ENCODE measurements at places on chromosomes 1 and 21. TPM values are rescaled to one million over a fixed set of nuclear protein-coding genes. Genes with fewer than 3 reads are reported as not detected.

DNA sequence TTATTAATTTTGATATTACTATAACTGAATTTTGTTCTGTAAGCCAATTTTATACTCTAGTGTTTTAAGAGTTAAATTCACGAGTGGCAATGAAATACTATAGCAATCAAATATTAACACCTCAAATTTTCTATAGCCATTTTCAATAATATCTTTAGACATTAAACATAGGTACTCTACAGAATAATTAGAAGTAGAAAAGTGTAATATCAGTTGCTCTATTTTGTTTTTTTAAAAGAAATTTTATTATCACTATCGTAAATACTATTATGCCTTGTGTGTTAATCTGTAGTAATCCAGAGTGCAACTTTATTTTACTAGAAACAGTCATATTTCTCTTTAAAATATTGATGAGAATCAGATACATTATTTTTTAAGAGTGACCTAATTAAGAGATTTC, 691.2 kb downstream of the USP25 start:
- H3K36me3 ChIP-seq, result no peaks in the 10 kb centered on the region
- DNase-seq, result no peak
- H3K4me1 ChIP-seq, result no peaks in the 10 kb centered on the region
- no peaks in the 10 kb centered on the region for H3K27me3 ChIP-seq
- no peak overlapping the region for H3K4me3 ChIP-seq
- no peak overlapping the region for H3K27ac ChIP-seq

GRCh38 chr1:204880906-204881305, 10.2 kb downstream of the NFASC start:
- peaks cover 13% of the 10 kb centered on the region for H3K4me1 ChIP-seq
- H3K27me3 ChIP-seq, result no peaks in the 10 kb centered on the region
- no peaks in the 10 kb centered on the region for H3K36me3 ChIP-seq
- H3K4me3 ChIP-seq, result no peak overlapping the region
- H3K27ac ChIP-seq, result no peak overlapping the region

DNA sequence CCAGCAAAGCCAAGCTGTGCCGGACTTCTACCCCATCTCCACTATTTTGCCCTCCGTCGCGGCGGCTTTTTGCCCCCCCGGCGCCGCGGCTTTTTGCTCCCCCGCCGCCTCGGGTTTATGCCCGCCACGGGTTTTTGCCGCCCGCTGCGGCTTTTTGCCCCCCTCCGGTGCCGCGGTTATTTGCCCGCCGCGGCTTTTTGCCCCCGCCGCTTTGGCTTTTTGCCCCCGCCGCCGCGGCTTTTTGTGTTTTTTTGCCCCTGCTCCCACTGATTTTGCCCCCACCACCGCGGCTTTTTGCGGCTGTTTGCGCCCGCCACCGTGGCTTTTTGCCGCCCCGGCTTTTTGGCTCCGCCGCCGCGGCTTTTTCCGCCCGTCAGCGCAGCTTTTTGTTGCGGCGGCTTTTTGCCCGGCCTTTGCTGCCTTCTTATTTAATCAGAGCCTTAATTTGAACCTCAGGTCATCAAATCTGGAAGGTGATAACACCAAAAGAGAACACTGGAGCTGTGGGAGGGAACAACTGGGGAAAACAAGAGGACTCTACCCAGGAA, 106.0 kb downstream of the TPTE start:
- H3K36me3 ChIP-seq, result no peaks in the 10 kb centered on the region
- no peak for DNase-seq

GRCh38 chr1:182622901-182623528, 18.8 kb upstream of the RGS16 start:
- H3K27me3 ChIP-seq, result no peaks in the 10 kb centered on the region
- peaks cover 14% of the 10 kb centered on the region for H3K4me1 ChIP-seq
- DNase-seq, result no peak

DNA sequence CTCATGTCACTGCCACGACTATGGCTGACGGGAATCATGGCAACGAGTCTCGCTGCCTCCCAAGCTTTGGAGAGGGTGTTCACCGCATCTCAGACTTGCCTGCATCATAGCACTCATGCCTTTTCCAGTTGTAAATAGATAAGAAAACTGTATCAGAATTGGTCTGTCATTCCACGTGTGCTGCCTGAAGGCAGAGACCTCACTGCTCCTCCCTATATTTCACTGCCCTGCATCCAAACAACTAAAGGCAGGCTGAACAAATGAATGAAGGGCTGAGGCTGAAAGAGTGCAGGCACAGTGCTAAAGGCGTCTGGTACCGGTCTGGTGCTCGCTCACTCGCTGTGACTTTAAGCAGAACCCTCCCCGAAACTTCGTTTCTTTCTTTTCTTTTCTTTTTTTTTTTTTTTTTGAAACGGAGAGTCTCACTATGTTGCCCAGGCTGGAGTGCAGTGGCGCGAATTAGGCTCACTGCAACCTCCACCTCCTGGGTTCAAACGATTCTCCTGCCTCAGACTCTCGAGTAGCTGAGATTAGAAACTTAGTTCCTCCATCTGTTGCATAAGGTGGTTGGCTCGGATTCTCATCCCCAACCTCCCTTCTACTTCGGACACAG, 542 bp downstream of the EIF2B3 start:
- H3K4me1 ChIP-seq, result peaks cover 7% of the 10 kb centered on the region
- H3K4me3 ChIP-seq, result peak overlapping the region; percentile 83
- peak overlapping the region; percentile 12 for H3K27ac ChIP-seq
- peak; percentile 55 for DNase-seq
- H3K27me3 ChIP-seq, result no peaks in the 10 kb centered on the region
- peaks cover 6% of the 10 kb centered on the region for H3K36me3 ChIP-seq

DNA sequence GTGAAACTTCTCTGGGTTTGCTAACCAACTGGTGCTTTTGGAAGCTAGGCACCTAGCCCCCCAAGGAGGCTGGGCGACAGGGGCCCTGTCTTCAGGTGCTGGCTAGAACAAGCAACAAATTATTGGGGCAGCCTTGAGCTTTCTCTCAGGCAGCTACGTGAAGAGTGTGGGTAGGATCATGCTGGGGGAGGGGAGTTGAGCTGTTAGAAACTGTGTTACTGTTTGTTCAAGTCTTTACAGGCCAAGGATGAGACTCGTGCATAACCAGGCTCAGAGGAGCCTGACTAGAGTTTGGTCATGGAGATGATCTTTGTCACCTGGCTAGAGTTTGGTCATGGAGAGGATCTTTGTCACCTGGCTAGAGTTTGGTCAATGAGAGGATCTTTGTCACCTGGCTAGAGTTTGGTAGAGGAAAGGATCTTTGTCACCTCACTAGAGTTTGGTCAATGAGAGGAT, 12.6 kb upstream of the SCCPDH start:
- no peak overlapping the region for H3K27ac ChIP-seq
- H3K4me3 ChIP-seq, result no peak overlapping the region
- H3K36me3 ChIP-seq, result no peaks in the 10 kb centered on the region
- H3K27me3 ChIP-seq, result peaks cover 4% of the 10 kb centered on the region
- DNase-seq, result no peak
- peaks cover 8% of the 10 kb centered on the region for H3K4me1 ChIP-seq

DNA sequence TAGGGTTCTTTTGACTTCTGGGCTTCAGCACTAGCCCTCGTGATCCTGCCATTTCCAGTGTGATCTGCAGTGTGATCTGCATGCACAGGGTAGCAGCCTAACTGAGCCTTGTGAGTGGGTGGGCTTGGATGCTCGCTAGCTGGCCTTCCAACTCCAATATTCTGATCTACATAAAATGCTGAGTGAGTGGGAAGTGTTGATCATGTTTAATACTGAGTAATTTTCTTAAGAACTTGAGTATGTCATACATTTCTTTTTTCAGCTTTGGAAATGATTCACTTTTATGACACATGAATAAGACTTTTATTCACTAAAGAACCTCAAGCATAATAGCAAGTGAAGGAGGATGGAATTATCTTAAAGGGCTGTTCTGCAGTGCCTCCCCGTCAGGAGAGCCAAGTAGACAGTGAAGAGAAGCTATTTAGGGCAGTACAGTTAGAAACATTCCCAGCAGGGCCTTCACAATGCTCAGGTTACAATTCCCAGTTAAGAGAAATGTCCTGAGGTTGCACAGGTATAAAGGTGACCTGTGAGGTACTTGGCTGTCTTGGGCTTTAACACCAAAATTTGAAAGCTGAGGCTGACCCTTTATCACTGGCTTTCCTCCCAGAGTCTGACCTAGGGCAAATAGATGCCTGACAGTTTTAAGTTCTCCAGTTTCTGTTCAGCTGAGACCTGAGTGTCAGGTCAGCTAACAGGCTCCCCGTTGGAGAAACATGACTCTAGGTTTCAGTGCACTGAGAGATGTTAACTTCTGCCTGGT, 29.1 kb upstream of the LRRC8C start:
- peak overlapping the region; percentile 16 for H3K27ac ChIP-seq
- no peak overlapping the region for H3K4me3 ChIP-seq
- peak; percentile 77 for DNase-seq
- H3K36me3 ChIP-seq, result no peaks in the 10 kb centered on the region
- H3K27me3 ChIP-seq, result no peaks in the 10 kb centered on the region

DNA sequence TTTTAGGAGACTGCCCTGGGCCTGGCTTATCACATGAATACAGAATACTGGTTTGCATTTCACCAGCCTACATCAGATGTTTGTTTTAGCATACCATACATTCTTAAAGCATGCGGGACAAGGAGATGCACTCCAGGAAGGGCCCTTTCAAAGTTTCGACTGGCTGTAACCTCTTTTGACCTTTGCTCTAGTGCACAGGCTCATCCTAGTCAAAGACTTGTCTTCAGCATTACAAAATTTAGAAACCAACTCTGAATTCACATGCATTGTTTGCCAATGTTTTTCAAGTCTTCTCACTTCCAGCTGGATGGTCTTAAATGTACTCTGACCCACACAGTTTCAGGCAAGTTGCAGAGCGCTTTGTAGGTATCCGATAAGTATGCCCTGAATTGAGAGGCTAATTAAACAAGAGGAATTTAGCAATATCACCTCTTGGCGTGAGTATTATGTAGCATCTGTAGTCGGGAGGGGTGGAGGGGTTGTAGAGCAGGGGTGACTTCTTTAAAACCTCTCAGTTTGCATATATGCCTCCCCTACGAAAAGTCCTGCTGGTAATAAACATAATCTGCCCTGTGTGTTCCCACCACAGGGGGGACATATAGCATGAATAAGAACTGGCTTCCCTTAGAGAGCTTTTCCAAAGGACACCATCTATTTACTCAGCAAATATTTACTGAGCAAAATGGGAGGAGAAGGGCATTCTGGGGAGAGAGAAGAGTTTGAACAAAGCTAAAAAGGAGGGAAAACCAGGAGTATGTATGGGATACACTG, 24.4 kb upstream of the AHCYL1 start:
- peaks cover 22% of the 10 kb centered on the region for H3K4me1 ChIP-seq
- H3K27ac ChIP-seq, result peak overlapping the region; percentile 70
- H3K36me3 ChIP-seq, result no peaks in the 10 kb centered on the region
- no peaks in the 10 kb centered on the region for H3K27me3 ChIP-seq
- 0 out of 2 replicates have a peak overlapping the region, but pooled peaks have one; percentile 8 for H3K4me3 ChIP-seq

DNA sequence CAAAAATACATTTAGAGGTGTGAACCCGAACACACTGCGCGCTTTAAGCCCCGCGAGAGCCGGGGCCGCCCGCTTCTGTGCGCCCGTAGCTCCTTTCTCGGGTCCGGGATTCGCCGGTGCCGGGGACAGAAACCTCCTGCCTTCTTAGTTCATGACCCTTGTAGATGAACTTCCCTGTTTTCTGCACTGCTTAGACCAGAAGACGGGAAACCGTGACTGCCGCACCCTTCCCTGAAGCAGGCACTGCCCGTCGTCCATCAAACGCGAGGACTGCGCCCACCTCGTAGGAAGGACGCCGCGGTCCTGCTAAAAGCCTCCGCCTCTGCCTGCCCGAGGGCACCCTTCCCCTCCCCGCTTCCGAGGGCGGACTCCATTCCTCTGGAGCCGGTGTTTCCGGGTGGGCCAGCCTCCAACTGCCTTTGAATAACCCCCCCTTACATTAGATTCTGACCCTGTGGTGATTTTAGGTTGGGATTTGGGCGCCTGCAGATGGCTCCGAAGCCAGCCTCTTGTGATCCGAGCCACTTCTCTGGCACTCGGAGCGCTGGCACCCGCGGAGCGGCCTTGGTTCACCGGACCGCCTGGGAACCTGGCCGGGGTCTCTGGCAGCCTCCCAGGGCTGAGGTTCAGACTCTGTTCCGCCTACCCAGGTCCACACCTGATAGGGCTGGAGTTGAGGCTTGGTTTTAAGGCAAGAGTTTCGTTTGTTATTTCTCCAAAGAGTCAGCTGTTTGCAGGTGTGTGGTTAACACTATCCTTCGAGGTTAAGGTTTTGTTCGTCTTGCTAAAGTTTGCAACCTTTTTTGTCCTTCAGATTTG, 1.2 kb upstream of the PTTG1IP start:
- H3K27me3 ChIP-seq, result no peaks in the 10 kb centered on the region
- peak overlapping the region; percentile 54 for H3K27ac ChIP-seq
- peaks cover 25% of the 10 kb centered on the region for H3K4me1 ChIP-seq
- peak; percentile 55 for DNase-seq
- no peaks in the 10 kb centered on the region for H3K36me3 ChIP-seq

DNA sequence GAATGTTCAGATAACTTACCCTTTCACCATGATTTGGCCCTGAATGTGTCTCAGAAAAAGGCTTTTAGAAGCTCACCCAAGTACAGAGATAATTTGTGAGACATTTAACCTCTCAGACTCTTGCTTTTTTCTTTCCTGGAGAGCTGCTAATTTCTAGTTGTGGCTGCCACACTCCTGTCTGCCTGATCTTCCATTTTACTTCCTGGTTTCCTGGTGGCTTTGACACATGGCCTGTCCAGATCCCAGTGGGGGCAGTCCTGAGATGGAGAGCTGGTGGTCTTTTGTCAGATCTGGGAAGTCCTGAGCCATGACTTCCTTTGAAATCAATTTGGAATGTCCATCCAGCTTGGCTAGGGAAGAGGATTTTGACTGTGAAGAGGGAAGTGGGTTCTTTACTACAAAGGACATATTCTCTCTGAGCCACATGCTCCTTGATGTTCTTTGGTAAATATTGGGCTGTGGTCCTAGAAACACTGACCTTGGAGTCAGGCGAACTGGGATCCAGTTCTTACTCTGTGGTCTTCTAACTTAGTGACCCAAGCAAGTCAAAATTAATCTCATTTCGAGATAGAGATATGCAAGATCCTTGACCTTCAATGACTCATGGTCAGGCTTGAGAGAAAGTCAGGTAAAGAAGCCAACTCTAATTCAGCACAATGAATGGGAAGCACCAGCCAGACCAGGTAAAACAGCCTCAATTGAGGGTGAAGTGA, 78.0 kb upstream of the HSD17B7 start:
- DNase-seq, result no peak
- H3K27me3 ChIP-seq, result no peaks in the 10 kb centered on the region
- H3K36me3 ChIP-seq, result peaks cover 8% of the 10 kb centered on the region

DNA sequence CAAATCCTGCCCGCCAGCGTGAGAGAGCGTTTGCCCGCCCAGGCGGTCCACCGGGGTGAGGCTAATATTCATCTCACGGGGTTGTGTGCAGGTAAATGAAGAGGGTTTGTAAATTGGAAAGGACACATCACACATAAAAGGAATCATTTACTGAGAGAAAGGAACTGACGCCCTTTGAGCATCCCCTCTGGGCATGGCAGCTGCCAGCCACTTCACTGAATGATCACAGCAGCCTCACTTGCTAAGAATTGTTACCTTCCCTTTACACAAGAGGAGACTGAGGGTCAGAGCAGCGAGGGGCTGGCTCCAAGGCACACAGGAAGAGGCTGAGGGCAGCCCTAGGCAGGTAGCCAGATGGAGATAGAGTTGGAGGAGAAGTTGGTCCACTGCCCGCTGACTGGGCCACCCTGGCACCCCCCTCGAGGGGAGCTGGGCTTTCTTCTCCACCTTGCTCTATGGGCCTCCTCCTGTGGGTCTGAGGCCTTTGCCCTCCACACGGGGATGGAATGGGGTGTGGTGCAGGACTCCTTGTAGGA, 96.0 kb downstream of the FOXD2 start:
- peaks cover 27% of the 10 kb centered on the region for H3K27me3 ChIP-seq
- peak; percentile 3 for DNase-seq
- no peak overlapping the region for H3K4me3 ChIP-seq
- H3K27ac ChIP-seq, result no peak overlapping the region
- no peaks in the 10 kb centered on the region for H3K4me1 ChIP-seq

Gene BARHL2
- not detected for polyA plus RNA-seq

Gene BEST4
- 0.31 TPM for polyA plus RNA-seq

Gene LCE1B
- polyA plus RNA-seq, result not detected

Gene PDZK1IP1
- polyA plus RNA-seq, result not detected

Gene GJA4
- polyA plus RNA-seq, result not detected

Gene FABP3
- 4.0 TPM for polyA plus RNA-seq

Gene TTLL10
- not detected for polyA plus RNA-seq
